H9 (cell line): ENCODE measurements at places on chromosomes 5 and 9. TPM values are rescaled to one million over a fixed set of nuclear protein-coding genes. Genes with fewer than 3 reads are reported as not detected.

DNA sequence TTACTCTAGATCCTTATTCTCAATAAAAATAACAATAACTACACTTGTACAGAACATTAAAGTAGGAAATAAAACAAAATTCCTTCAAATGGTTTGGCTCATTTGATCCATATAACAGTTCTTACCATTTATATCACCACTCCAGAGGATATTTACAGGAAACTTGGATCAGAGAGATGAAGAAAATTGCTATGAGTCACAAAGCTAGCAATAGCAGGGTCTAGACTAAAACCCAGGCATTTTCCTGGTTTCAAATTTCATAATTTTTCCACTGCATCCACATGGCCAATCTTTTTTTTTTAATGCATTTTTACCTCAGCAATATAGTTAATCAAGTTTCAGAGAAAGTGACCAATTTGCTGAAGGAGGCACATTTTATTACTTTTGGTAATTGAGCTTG lies 299.2 kb downstream of the ELAVL2 start:
- DNase-seq = no peak

- DNase-seq = peak; percentile 10
These were observed 220.7 kb downstream of the CACNA1B start for GRCh38 chr9:138098116-138098907.

The GLDC gene
- 74.4 and 74.6 TPM in 2 replicates for total RNA-seq

The PCDHGB2 gene
- 3.2 and 3.8 TPM in 2 replicates for total RNA-seq

The PCDHB13 gene
- 1.5 and 1.7 TPM in 2 replicates for total RNA-seq

- no peak for DNase-seq
These were observed 130.4 kb downstream of the ASTN2 start for GRCh38 chr9:117284414-117284813.

DNA sequence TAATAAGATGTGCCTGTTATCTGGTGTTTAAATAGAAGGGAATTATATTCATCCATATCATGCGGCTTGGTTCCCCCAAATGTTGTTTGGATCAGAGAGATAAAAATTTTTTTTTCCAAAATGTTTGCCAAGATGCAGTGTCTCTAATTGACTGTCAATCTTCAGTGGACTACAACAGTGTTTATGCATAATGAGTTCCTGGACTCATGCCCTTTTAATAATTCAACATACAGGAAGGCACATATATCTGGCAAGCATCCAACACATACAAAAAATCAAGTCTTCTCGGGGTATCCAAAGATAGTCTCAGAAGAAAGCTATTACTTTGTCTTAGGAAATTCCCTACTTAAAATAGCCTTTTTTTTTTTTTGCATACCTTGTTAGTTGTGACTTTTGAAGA lies 1534.7 kb downstream of the EFNA5 start:
- DNase-seq = no peak

DNA sequence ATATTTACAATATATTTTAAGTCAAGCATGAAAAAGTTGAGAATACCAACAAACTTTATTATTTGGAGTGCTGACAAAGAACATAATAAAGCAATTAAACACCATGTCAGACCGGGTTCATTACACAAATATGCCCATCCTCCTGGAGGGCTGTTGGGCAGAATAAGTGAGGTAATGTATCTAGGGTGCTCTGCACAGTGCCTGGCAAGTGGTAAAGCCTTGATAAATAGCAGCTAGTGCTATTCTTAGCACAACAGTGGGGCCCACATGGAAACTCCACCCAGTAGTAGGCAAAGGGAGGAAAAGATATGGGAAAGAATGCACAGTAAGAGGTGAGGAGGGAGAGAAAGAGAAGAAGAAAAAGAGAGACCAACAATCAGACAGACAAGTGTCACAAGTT lies 97.7 kb downstream of the SLC1A3 start:
- DNase-seq = no peak

- no peak for DNase-seq
These were observed 80.4 kb downstream of the TEK start for GRCh38 chr9:27189426-27189825.

DNA sequence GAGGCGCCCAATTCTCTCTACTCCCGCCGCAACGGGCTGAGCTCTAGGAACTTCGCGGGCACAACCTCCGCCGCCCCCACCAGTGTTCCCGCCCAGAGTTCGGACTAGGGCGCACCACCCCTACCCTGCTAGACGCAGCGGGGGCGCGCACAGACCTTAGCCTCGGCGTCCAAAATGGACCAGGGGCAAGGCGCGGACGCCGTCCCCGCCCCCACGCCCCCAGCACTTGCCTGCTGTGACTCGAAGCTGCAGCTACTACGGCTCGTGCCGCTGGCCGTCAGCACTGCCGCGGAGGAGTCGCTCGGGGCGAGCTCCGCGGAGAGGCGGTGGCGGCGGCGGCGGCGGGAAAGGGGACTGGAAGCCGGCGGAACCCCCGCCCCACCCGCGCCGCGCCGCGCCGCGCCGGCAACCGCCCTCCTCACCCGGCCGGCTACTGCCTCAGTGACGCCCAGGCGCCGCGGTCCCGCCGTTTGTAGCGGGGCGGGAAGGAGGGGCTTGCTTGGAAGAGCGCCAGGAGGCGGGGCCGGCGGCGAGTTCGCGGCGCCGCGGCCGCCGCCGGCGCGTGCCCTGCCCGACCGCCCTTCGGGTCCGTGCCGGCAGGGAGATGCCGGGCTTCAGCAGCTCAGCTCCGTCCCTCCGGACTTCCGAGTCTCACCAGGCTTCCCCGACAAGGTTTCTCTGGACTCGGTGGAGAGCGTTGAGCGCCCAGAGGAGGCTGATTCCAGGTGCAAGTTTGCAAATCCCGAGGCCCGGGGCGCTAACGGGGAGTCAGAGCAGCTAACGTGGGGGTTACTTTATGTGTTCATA lies 4.5 kb downstream of the ELAVL2 start:
- peak; percentile 76 for DNase-seq

The ZFAND5 gene
- 293 and 304 TPM in 2 replicates for total RNA-seq

The CLIC3 gene
- 0.29 and 0.31 TPM in 2 replicates for total RNA-seq

- DNase-seq = no peak
These were observed 284.6 kb downstream of the ARRDC3 start for GRCh38 chr5:91098541-91098940.

- DNase-seq = no peak
These were observed 19.6 kb downstream of the CRB2 start for GRCh38 chr9:123375469-123376132.

The NFIB gene
- 13.3 and 14.3 TPM in 2 replicates for total RNA-seq

- DNase-seq = peak; percentile 92
These were observed 129.1 kb downstream of the KCNIP1 start for GRCh38 chr5:170632985-170633234.

GRCh38 chr5:155897761-155898160 lies 429.2 kb upstream of the SGCD start:
- DNase-seq = no peak

GRCh38 chr5:114477816-114478334 lies 116.0 kb downstream of the KCNN2 start:
- no peak for DNase-seq

The KLF4 gene
- total RNA-seq = 6.2 and 7.1 TPM in 2 replicates

DNA sequence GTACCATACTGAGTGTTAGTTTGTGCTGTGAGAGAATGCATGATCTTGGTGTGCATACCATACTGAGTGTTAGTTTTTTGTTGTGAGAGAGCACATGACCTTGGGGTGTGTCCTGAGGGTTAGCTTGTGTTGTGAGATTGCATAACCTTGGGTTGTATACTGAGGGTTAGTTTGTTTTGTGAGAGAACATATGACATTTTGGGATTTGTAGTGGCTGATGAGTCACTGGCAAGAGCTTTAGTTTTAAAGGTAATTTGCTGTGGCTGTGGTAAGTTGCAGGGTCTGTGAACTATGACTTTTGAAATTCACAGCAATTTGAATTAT lies 1068.3 kb upstream of the EDIL3 start:
- DNase-seq = no peak

The DBH gene
- total RNA-seq = not detected in 2 replicates

- DNase-seq = no peak
These were observed 26.8 kb upstream of the PAX5 start for GRCh38 chr9:37060833-37061232.

The ENTPD2 gene
- 4.0 and 5.1 TPM in 2 replicates for total RNA-seq

GRCh38 chr5:37815913-37816312 lies 23.9 kb downstream of the GDNF start:
- no peak for DNase-seq

DNA sequence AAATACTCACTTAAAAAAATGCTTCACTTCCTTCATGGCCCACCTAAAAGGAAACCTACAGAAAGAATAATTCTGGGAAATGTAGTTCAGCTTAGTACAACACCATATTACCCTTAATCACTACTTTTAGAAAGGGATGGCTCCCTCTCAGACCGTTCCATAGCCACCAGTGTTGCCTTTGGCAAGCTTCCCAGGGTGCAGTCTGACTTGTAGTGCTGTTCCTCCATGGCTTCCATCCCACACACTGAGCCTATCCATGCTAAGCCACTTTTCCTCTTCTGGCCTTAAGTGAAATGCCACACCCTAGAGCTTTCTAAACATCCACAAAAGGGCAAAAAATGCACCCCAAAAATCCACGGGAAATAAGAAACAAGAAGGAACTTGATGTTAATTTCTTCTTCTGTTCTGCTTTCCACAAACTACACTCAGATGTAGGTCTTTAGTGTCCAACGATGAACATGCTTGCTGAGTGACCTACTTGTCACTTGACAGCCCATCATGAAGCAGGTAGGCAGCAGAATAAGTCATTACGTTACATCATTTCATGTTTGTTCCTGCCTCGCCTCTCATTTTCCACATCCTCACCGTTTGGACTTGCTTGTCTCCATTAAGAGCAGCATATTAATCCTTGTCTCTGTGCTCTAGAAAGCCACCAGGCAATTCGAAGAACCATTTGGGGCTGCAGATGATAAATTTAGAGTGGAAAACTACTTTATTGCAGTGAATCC lies 391.1 kb upstream of the GRAMD2B start:
- DNase-seq = no peak

- no peak for DNase-seq
These were observed 71.7 kb downstream of the ENTREP1 start for GRCh38 chr9:69396759-69397158.

The EDIL3 gene
- 61.0 and 61.9 TPM in 2 replicates for total RNA-seq

DNA sequence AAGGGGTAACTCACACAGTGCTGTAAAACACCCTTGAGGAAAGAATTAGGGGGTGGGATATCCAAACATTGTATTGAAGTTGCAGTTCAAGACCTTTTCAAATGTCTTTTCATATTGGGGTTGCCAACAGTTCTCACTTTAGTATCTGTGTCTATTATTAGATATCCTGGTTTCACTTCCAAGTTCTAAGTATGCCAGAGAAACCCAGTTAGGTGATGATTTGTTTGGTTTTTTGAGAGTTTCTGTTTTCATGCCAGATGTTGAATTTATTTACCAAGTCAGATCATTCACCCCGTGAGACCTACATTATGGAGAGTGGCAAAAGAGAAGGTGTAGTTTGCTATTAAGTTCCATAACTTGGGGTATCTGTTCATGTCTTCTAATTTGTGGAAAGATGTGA lies 64.5 kb downstream of the C9orf152 start:
- no peak for DNase-seq

GRCh38 chr5:127096328-127096993 lies 23.2 kb upstream of the C5orf63 start:
- DNase-seq = no peak

- DNase-seq = peak; percentile 46
These were observed 33.0 kb downstream of the ERGIC1 start for GRCh38 chr5:172866802-172867748.

DNA sequence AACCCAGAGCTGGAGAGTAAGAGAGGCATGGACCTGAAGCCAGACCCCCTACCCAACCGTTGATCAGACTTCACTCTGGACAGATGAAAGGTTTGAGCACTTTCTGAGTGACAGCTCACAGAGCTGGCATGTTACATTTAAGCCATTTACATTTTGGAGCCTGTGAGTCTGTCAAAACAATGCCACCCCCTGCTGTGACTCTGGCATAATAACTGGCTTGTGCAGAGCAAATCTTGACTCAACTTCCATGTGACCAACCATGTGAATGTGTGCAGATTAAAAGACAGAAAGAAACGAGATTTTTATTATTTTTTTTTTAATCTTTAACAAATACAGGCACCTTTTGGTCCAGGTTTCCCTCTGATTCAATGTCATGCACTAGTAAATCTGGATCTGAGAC lies 48.5 kb downstream of the MFAP3 start:
- no peak for DNase-seq

GRCh38 chr5:53479590-53480415 lies 626 bp upstream of the FST start:
- peak; percentile 57 for DNase-seq

The CKMT2 gene
- 1.5 and 1.8 TPM in 2 replicates for total RNA-seq

- DNase-seq = peak; percentile 19
These were observed 57.3 kb upstream of the UBAC1 start for GRCh38 chr9:136018257-136019031.

DNA sequence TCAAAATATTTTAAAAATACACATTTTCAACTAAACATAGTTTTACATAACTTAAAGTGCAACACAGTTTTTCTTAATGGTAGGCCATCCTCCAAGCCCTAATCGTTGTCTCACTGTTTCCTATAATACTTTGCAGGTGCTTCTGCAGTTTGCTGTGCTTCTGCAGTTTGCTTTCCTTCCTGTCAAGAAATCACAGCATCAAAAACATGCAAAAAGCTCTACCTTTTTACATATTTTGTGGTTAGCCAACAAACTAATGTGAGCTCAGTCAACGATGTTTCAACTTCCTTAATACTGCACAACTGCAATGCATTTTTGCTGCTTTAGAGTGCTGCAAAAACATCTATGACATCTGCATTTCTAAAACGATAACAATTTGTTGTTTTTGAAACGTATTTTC lies 25.2 kb downstream of the EMB start:
- no peak for DNase-seq

GRCh38 chr5:76473661-76474060 lies 70.6 kb downstream of the IQGAP2 start:
- no peak for DNase-seq

DNA sequence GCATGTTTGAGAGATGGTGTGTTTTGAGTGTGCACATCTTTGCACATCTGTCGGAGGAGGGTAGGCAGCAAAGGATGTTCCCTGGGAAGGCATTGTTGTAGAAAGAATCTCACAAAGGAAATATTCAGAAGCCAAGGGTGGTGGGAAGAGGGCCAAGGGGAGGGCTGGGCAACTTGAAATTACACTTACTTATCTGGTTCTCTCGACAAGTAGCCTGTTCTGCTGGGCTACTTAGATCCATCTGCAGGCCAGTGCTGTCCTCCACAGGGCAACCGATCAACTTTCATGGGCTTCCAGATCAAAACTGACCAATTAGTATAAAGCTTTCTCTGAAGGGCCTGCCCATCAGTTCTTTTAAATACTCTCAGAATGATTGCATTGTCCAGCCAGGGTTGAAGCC lies 495.2 kb downstream of the GADD45G start:
- DNase-seq = no peak

The CCL27 gene
- total RNA-seq = 0.28 and 1.0 TPM in 2 replicates

The RNF20 gene
- 45.4 and 48.5 TPM in 2 replicates for total RNA-seq

The OBP2B gene
- not detected in 2 replicates for total RNA-seq

- DNase-seq = no peak
These were observed at the start of gene ESM1 for GRCh38 chr5:54985301-54986268. Gene ESM1, minus strand, starts transcription at chr5:54985593. Its CDS starts 76 bp downstream, at chr5:54985517.

The CCL21 gene
- total RNA-seq = not detected in 2 replicates
